Stimulated activated CD8-positive, alpha-beta memory T cell treated with anti-CD3 and anti-CD28 coated beads, Interleukin-4, amount 100 ng/mL, for 1 hour (primary cell): ENCODE measurements at places on chromosomes 11 and 22.

DNA sequence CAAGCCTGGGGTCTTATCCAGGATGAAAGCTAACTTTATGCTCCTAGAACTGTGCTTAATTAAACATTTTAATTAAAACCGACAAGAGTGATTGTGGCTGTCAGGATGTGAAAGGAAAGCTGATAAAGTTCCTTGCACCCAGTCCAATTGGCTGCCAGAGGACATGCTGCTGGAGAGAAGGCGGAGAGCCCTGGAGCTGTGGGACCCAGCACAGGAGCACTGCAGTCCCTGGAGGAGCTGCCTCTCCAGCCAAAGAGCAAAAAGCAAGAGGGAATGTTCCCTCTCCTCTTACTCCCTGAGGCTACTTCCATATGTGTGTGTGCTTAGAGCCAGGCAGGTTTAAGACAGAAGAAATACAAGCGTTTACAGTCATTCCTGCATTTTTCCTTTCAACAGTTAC lies 118.6 kb downstream of the OPCML start:
- DNase-seq: no peak

GRCh38 chr11:1803246-1803645 lies 31.5 kb upstream of the SYT8 start:
- no peak for DNase-seq

- no peak for DNase-seq
Observed at GRCh38 chr11:61866231-61866957, 25.0 kb downstream of the FADS3 start.

GRCh38 chr11:70895366-70895670 lies 357.1 kb downstream of the SHANK2 start:
- DNase-seq: no peak

DNA sequence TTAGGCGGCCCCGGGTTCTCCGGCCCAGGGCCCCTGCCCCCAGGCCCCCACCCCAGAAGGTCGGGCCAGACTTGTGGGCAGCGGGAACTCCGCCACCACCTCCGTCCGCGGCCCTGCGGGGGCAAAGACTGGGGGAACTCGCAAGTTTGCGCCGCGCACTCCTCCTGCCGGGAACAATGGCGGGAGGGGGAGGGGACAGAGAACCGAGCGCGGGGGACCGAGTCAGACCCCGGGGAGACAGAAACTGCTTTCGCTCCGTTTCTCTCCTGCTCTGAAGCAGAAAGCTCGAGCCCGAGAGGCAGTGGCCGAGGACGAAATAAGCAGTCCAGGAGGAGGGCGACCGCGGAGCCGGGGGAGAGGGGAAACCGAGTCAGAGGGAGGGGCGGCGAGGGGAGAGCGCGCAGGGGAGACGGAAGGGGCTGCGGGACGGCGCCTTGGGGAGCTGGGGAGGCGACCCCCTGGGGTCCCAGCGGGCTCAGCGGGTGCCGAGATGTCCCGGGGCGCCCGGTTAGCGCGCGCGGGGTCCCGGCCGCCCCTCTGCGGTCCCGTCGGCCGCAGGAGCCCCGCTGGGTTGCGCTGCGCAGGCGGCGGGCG lies 555 bp downstream of the TP53I11 start:
- DNase-seq: no peak

GRCh38 chr11:67584205-67584880 lies 731 bp downstream of the GSTP1 start:
- DNase-seq: no peak

DNA sequence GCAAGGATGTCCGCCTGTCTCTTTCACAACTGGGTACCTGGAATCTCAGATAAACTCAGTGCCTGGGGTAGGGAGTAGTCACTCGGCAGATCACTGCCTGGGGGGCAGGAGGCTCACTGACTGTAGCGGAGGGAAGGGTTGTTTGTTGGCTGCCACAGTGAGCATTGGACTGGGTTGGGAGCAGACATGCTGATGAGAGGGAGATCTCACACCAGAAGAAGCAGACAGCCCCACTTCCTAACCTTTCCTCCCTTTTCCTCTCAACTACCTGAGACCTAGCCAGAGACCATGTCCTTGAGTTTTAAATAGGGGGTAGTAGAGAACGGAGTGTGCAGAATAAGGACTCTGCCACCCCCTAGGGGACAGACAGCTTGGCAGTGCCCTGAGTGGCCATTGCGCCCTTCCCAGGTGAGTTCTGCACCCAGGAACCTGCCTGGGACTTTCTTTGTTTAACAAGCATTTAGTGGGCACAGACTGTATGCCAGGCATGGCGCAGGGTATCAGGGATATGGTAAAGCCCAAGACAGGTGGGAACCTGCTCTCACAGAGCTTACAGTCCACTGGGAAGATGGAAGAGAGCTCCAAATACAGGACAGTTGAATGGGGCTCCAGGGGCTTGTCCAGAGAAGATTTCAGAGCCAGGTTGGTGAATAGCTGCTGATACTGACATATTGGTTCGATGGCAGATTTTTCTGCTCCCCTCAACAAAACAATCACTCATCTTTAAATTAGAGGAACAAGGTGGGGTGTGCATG lies 115.7 kb upstream of the NNMT start:
- no peak for DNase-seq
